ENCODE measurements at places on chromosomes 5 and 9.

- DNase-seq, result no peak
These were observed 1.0 kb downstream of the MRPS2 start for GRCh38 chr9:135501261-135502167.

DNA sequence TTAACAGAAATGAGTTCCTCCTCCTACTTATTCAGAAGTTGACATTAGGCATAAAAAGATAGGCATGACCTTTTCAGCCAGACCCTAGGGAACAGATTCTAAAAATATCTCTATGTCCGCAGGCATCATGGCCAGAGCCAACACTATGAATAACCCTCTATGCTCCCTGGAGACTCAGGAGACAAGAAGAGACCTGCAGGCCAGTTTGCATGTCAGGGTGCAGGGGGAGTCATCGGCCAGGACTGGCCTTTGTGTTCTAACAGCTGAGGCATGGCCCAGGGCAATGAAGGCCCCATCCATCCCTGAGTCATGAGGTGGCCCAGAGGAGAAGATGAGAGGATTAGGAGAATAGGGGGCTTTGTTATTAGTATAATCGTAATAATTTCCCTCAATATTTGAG lies 93.8 kb downstream of the TMEM215 start:
- no peak for DNase-seq

- no peak for DNase-seq
These were observed 93.9 kb downstream of the GALNT10 start for GRCh38 chr5:154284433-154284832.

- DNase-seq, result no peak
These were observed 28.1 kb downstream of the KIF2A start for GRCh38 chr5:62334082-62334481.

DNA sequence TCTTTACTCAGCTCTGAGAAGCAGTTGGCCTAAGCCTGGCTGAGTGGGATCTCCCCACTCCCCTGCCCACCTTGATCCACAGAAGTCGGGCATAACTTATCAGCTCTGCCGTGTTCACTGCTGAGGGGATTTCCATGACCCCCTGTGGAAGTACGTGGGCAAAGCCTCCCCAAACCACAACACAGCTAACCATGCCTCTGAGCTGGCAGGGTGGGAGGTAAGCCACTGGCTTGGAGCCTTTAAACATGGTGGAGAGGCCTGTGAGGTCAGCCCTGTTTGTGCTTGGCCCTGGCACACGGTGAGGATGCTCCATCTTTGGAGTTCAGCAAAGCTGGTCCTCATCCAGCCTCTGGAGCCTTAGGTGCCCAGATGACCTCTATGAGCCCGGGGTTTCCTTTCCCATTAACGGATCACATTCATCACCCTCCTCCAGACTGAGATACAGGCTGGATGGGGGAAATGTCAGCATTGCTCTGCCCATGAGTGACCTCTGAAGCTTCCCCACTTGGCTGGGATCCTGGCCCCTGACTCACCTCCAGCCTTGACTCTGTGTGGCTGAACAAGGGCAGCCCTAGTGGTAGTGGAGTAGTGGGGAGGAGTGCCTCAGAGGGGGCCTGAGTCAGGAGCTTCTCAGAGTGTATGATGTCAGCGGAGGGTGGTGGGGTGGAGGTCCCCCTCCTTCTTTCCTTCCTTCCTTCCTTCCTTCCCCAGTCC lies 6.2 kb downstream of the PDLIM4 start:
- DNase-seq, result peak; percentile 41

GRCh38 chr5:172768573-172769341 lies 2.2 kb downstream of the DUSP1 start:
- DNase-seq, result peak; percentile 34

- no peak for DNase-seq
These were observed 236.2 kb downstream of the PRELID2 start for GRCh38 chr5:145598983-145599382.

Measured in femur (tissue), 1 donor.